Pancreas (tissue), 10 donors: ENCODE measurements at places on chromosomes 1 and 21. TPM values are rescaled to one million over a fixed set of nuclear protein-coding genes. Genes with fewer than 3 reads are reported as not detected.

- no peak for DNase-seq
These were observed 97.2 kb downstream of the WDR4 start for GRCh38 chr21:42781971-42782722.

KCNK2 gene
- total RNA-seq, result 2.4 TPM

DNA sequence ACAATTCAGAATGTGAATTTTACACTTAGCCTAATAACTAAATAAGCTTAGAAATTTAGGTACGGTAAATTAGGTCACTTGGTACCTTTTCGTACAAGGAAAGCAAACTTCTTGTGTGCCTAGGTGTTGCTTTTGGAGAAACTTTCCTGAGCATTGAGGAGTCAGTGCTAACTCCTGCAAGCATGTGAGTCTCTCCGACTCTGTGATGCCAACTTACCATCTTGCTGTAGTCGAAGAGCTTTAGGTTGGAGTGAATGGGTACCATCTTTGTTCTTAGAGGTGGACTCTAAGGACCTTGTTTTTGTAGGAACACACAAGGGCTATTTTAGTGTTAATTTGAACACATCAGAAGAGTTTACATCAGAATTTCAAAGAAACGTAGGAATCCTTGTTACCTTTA, 688.9 kb downstream of the USP25 start:
- no peak for DNase-seq

DNA sequence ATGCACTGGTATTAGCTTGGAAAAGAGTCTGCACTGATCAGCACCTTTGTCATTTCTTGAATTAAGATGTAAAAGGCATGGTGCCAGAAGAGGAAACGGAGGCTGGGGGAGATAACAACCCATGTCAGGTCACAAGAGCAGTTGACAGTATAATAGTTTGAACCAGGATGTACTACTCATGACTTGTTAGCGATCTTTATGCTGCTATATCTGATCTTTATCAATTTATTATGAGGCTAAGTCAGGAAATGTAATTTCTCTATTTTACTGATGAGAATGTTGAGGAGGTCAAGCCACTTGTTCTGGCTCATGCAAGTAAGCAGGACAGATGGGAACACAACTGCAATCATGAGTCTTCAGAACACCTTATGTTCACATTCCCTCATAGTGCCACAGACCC, 41.4 kb downstream of the RGS5 start:
- DNase-seq, result no peak

DNA sequence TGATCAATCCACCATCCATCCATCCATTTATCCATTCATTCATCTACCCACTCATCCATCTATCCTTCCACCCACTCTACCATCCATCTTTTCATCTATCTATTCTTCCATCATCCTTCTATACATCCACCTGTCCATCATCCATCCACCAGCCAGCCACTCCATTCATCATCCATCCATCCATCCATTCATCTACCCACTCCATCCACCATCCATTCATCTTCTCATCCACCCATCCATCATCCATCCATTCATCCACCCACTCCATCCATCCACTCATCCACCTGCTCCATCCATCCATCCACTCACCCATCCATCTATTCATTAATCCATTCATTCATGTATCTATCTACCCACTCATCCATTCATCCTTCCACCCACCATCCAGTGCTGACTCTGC, 127.9 kb upstream of the TMPRSS2 start:
- DNase-seq, result no peak

DNA sequence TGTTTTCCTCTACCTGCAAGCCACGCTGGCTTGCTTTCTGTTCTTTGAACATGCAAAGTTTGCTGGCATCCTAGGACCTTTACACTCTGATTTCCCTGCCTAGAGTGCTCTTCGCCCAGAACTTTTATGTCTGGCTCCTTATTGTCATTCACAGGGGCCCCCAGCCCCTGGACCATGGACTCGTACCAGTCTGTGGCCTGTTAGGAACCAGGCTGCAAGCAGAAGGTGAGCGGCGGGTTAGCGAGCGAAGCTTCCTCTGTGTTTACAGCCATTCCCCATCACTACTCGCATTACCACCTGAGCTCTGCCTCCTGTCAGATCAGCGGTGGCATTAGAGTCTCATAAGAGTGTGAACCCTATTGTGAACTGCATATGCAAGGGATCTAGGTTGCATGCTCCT, 73.0 kb downstream of the ATG4C start:
- no peak for DNase-seq

DNA sequence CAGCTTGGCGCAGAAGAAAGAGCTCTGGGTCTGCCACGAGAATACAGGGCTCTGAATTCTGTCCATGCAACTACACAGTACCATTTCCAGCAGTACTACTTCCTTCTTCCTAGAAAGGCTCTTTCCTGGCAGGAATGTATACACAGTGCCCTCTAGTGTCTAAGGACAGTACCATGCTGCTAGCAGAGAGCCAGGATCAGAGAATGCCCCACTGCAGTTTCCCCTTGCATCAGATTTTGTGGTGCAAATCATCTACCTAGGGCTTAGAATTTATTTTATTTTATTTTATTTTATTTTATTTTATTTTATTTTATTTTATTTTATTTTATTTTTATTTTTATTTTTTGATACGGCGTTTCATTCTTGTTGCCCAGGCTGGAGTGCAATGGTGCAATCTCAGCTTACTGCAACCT, 50.8 kb downstream of the PAX7 start:
- no peak for DNase-seq

DNA sequence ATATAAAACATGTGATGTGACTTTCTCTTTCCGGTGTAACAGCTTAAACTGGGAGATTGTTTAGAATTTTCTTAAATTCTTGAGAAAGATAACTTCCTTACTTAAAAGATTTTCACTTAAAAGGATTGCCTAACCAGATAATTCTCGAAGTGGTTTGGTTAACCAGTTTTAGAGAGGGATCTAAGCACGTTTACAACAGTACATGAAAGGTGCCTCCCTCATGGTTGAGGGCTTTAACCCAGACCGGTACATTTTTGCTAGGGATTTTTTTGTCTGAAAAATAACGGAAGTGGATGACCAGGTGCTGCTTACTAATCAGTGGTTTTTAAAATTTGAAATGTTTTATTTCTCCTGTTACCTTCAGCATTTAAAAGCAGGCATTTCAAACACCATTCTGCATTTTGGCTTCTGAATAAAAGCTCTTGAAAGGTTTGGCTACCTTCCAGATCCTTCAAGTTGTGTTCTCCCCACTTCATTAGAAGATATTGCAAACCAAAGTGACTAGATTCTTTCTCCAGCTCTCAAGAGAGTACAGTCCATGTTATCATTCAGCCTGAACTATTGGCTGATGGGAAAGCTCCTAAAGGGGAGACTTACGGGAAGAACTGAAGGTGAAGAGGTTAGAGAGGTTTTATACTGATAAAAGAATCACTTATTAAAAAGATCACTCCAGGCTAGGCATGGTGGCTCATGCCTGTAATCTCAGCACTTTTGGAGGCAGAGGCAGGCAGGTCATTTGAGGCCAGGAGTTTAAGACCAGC, 12.8 kb downstream of the S100PBP start:
- no peak for DNase-seq

MROH9 gene
- not detected for total RNA-seq

- DNase-seq, result no peak
These were observed 210.7 kb upstream of the PTBP2 start for GRCh38 chr1:96510911-96511310.

PLCH2 gene
- total RNA-seq, result 4.0 TPM

- DNase-seq, result peak; percentile 56
These were observed 5.8 kb downstream of the PRDM16 start for GRCh38 chr1:3074800-3075199.

DNA sequence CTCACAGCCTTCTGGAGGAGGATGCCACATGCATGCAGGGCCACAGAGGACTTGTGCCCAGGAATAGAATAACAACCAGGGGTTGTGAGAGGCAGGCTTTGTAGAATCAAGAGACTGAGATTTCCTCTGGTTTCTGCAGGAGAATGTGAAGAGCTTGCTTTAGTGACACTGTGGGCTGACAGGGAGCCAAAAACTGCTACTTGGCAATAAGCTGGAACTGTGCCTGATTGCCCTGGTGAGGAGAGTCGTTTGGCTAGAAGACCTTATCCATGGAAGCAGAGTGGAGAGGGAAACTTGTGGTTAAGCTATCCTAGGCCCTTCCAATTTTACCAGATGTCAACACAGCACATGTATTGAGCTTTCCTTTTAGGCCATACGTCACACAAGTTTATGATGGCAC, 902.1 kb downstream of the MRPL39 start:
- DNase-seq, result no peak

- DNase-seq, result no peak
These were observed 651.6 kb downstream of the NPHP4 start for GRCh38 chr1:5340560-5341130.

SLC27A3 gene
- 9.6 TPM for total RNA-seq

CASZ1 gene
- total RNA-seq, result 12.3 TPM

DNA sequence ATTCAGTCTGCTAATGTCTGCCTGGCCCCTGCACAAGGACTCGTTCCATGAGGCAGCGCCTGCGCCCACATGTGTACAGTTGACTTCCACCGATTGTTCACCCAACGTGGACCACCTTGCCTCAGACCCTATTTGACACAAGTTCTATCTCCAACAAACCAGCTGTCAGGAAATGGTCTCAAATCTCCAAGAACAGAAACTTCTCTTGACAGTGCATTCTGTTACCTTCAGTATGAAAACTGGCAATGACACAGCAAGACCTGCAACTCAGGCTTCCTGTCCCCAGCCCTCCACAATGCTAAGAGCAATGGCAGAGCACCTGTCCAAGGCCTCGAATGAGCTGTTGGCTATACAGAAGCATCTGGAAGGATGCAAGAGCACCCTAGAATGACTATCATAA, 102.3 kb upstream of the CLDN14 start:
- DNase-seq, result no peak

DNA sequence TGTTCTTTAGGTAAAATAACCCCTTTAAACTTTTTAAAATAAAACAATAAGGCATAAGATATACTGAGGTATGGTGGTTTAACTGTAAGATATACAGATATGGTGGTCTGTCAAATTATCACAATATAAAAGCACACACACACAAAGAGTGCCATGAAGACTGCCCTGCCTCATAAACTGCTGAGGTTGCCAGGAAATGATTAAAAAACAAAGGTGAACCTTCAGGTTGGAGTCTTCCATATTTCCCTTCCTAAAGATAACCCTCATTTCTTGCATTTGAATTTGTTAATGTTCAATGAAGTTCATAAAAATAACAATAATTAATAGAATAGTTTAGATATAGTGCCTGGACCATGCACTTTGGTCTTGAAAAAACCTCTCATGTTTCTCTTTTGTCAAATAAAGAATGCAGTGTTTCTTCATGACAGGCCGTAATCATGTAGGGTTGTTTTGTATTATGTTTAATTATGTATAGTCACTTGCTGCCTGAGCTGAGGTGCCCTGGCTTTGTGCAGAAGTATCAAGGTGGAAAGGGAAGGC, 123.6 kb upstream of the B3GALT2 start:
- DNase-seq, result no peak

TMOD4 gene
- 0.47 TPM for total RNA-seq

- DNase-seq, result no peak
These were observed 107.0 kb downstream of the CTH start for GRCh38 chr1:70518106-70518505.

GRCh38 chr21:41802684-41803083, 35.8 kb upstream of the RIPK4 start:
- DNase-seq, result no peak

DNA sequence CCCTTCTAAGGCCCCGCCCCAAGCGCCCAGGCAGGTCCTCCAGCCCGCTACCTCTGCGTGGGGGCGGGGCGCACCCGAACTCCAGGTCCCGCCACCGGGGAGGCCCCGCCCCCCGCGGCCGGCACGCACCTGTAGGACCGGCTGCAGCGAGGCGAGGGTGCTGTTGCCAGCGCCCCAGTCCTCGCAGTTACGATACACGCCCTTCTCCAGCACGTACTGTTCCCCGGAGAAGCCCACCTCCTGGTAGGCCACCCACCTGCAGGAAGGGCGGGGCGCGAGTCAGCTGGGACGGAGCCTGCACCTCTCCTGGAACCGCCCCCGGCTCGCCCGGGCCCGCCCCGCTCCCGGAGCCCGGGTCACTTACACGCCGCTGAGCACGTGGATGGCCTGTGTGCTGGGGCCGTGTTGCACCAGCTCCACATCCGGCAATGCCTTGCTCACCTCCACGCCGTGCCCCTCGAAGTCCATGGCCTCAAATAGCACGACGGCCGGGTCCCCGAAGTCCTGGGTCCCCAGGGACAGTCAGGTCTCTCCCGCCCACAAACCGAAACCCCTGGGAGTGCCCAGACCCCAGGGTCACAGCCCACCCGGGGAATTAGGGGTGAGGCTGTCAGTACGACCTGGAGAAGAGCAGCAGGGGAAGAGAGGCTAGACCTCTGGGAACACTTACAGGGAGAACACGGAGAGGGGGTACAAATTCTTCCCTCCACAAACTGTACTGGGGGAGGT, 17.3 kb downstream of the CRYBG2 start:
- peak; percentile 96 for DNase-seq

C1orf94 gene
- not detected for total RNA-seq

GRCh38 chr1:244821134-244821533, 14.3 kb upstream of the COX20 start:
- DNase-seq, result no peak

LCE1D gene
- not detected for total RNA-seq

GRCh38 chr1:62585469-62586155, 11.7 kb upstream of the ANGPTL3 start:
- DNase-seq, result no peak

GRCh38 chr21:40546647-40547046, 300.3 kb downstream of the DSCAM start:
- DNase-seq, result no peak

- no peak for DNase-seq
These were observed 27.8 kb downstream of the GBP6 start for GRCh38 chr1:89391686-89392085.

- DNase-seq, result peak; percentile 71
These were observed 19.5 kb downstream of the MAP7D1 start for GRCh38 chr1:36175137-36176095.

DNA sequence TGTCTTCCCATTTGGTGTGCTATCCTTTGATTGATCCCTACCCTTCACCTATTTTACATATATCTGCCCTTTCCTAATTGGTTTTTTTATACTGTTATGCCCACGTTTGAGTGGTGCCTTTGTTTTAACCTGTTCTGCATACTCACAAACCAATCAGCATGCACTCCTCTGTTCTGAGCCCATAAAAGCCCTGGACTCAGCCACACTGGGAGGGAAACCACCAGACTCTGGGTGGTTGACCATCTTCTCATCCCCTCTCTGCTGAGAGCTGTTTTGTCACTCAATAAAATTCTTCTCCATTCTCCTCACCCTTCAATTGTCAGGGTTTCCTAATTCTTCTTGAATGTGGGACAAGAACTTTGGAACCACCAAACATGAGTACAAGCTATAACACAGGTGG, 989.8 kb downstream of the ADGRL2 start:
- DNase-seq, result no peak

ESPN gene
- 0.31 TPM for total RNA-seq
